ENCODE measurements at places on chromosomes 7 and 10.

DNA sequence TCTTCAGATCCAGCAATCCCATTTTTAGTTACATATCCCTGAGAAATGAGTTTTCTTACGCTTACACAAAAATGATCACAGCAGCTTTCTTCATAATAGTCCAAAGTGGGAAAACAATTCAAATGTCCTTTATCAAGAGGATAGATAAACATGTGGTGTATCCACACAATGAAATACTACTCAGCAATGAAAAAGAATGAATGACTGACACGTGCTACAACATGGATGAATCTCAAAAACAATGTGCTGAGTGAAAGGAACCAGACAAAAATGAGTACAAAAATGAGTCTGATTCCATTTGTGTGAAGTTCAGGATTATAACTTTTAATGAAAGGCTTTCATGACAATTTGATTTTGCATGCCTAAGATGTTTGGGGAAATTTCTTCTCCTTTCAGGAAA is 139.1 kb downstream of the WNT2 start:
- no peak for DNase-seq

DNA sequence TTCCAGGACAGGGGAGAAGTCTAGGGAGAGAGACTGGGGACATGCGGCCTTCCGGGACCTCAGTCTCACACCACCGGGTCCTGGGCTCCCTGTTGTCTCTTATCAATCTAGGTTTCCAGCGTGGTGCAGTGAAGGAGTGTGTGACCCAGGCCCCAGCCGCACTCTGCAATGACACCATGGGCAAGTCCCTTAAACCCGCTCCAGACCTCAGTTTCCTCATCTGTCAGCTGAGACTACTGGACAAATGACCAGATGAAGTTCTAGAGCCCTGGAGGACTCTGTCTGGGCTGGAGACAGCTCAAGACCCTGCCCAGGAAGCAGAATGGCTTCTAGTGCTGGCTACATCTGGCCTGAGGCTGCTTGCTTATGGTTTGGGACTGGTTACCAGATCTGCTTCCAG is 20.1 kb upstream of the EIF5AL1 start:
- no peak for DNase-seq

GRCh38 chr7:28395831-28396230 is 16.5 kb upstream of the CREB5 start:
- DNase-seq: no peak

DNA sequence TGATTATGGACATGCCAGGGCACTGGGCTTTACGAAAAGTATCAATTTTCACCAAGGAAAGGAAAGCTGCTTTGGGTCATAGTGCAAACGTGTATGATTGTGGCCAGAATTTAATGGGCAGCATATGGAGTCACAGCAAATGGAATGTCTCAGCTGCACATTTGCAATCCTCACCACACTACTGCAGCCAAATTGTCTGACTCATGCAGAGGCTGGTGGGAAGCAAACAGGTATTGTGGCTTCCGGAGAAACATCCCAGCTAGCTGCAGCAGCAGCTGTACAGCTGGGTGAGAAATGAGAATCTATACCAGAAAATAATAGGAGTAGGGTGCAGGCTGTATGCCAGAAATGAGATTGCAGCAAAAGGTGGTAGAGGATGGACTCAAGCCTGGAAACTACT is 374.7 kb upstream of the VWC2 start:
- DNase-seq: no peak

- no peak for DNase-seq
Observed at GRCh38 chr7:156639426-156640256, 933 bp upstream of the RNF32 start.

- no peak for DNase-seq
Observed at GRCh38 chr10:98038288-98038687, 7.9 kb upstream of the CRTAC1 start.
